ENCODE measurements at places on chromosomes 3 and 15.

DNA sequence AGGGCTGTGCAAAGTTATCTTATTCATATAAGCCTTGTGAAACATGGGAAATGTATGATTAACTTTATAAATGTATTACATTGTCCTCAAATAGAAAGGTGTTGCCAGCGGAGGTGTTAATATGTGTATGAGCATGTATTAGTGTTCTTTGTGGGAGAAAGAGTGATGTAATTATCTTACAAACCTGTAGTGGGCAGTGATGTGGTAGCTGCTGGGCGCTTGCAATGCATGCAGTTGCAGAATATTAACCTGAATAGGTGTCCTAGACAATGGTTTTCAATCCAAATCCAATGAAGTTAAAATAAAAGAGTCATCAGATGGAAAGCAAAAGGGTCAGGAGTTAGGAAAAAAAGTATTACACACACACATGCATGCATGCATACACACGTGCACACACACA, 881.3 kb upstream of the CADM2 start:
- DNase-seq, result no peak

- no peak for DNase-seq
These were observed 121.5 kb downstream of the DTWD1 start for GRCh38 chr15:49742381-49742780.

DNA sequence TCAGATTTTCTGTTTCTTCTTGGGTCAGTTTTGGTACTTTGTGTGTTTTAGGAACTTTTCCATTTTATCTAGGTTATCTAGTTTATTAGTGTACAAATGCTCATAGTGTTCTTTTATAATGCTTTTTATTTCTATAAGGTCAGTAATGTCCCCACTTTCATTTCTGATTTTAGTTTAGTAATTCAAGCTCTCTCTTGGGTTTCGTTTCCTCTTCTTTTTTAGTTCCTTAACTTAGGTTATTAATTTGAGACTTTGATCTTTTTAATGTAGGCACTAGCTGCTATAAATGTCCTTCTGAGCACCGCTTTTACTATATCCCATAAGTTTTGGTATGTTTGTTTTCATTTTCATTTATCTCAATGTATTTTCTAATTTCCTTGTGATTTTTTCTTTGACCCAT, 27.0 kb upstream of the CD200R1L start:
- DNase-seq, result no peak

- DNase-seq, result no peak
These were observed 30.5 kb upstream of the NOX5 start for GRCh38 chr15:68983961-68984481.

DNA sequence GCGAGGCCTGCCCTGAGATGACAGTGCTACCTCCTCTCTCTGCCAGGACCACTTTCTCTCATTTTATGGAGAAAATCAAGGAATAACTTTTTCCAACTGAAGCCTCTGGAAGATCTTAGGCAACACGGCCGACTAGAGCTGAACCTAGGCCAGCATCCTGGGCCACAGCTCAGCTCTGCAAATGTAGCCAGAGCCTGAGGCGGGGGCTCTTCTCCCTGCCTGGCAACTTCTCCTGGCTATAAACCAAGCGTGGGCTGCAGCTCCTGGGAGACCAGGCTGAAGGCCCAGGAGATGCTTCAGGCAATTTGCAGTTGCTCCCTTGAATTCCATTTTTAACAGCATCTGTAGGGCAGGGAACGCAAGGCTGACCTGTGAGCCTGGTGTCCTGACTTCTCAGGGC, 74.9 kb downstream of the CEMIP start:
- no peak for DNase-seq

GRCh38 chr3:152296382-152296781, 27.7 kb downstream of the MBNL1 start:
- DNase-seq, result no peak

GRCh38 chr15:81209635-81210034, 13.0 kb downstream of the IL16 start:
- no peak for DNase-seq

- no peak for DNase-seq
These were observed 110.8 kb downstream of the TNIK start for GRCh38 chr3:171349392-171349791.

Measured in NCI-H1105 (cell line).